Forelimb muscle (tissue), 1 donor: ENCODE measurements at places on chromosomes 7 and 10.

- no peak for DNase-seq
Observed at GRCh38 chr7:117273814-117274225, 49.0 kb downstream of the WNT2 start.

DNA sequence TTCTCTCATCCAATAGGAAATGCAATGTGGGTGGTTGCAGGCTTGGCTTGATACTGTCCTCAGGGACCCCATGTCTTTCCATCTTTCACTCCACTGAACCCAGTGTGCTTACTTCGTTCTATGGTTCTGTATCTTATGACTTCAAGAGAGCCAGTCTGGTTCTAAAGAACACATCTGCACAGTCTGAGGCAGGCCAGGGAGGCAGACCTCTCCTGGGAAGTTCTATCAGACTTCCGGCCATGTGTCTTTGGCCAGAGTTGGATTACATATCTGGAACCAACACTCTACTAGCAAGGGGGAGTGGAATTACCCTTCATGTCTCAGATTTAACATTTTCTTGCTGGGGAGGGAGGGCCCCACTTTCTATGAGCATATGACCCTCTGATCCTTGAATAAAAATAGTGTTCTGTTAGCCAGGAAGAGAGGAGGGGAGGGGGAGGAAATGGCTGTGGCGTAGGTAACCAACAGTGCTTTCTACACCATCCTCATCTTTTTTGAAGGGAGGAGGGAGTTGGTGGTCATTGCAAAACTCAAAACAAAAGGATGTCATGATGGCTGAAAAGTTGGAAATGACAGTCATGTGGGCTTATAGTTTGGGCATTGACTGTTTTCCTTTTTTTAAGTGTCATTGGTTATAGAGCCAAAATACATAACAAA, 370.2 kb downstream of the GATA3 start:
- no peak for DNase-seq

DNA sequence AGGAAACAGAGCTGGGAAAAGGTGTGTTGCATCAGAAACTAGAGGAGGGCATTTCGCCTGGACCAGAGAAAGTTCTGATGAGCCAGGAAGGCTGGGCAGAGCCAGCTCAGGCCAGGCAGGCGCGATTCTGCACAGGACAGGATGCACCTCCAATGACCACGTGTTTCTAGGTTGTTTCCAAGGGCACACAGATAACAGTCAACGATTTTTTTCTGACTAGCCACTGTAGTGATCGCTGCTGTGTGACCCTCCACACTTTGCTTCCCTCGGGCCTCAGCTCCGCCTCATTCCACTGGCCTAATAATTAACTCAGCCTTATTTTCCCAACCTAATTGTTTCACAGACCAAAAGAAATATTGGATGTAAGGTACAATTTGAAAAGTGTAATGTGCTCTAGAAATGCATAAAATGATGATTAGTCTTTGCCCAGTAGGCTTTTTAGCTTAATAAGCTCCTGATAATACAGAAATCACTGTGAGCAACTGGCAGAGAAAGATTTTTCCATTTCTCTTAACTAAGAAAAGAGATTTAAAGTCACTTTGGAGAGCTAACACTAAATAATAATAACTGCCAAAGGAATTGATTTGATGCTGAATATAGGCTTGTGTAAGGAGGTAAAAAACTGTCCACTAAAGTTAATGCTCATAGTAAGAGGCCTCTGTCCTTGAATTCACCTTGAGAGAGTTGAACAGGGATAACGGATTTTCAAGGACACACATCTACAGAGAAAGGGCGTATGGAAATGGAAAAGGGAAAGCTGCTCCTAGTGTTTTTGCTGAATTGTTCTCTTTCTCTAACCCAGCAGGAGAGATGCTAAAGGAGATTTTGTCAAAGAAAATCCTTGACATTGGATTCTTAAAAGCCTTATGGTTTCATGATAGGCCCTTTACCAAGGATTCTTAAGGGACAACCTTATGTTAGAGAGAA, 291.0 kb upstream of the C7orf33 start:
- DNase-seq, result no peak

GRCh38 chr7:148334441-148334956, 256.1 kb upstream of the C7orf33 start:
- no peak for DNase-seq

- DNase-seq, result no peak
Observed at GRCh38 chr10:130933008-130933390, 378.5 kb downstream of the TCERG1L start.

DNA sequence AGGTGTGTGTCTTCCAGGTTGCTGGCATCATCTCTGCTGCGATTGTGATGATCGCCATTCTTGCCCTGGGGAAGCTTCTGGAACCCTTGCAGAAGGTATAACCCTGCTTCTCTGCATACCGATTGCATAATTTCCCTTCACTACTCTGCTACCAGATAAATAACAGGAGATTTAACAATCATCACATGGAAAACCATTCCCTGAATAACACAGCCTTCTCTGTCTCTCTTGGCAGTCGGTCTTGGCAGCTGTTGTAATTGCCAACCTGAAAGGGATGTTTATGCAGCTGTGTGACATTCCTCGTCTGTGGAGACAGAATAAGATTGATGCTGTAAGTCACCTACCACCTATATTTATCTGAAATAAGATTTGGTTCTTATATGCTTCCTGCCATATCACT, 33.8 kb downstream of the SLC26A4 start:
- DNase-seq, result no peak

DNA sequence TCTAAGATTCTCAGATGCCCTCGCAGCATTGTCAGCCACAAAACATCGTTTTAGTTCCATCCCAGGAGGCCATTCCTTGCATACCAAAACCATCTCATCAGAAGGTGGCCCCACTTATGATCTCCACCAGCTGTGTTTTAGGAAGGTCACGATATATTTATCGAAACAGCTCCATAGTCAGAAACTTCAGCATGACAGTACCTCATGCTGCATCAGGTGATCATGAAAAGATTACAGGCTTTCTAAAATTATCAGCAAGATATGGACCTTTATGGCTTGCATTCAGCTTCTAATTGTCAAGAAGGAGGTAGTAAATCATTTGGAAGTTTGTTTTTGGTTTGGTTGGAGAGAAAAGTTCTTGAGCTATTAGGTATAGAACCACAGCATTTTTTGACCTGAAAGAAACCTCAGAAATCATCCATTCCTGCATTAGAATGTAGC, 20.0 kb downstream of the JAZF1 start:
- DNase-seq, result no peak

GRCh38 chr7:107494315-107494751, 24.5 kb downstream of the GPR22 start:
- DNase-seq, result no peak

DNA sequence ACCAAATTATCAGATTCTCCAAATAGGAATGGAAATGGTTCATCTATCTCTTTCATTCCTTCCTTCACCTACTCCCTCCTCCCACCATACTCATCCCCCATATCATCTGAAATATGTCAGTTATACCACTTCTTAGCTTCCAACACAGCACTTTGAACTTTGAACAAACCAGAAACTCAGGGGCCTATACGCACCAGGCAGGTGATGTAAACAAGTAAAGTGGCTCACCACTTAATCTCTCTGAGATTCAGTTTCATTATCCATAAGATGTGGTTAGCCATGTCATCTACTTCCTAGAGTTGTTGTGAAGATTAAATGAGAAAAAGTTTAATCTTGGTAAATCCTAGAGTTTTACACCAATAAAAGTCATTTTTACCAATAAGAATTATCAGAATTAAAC, 65.9 kb upstream of the LRRN3 start:
- DNase-seq, result no peak

- DNase-seq, result no peak
Observed at GRCh38 chr7:104130726-104131125, 77.1 kb downstream of the ORC5 start.

DNA sequence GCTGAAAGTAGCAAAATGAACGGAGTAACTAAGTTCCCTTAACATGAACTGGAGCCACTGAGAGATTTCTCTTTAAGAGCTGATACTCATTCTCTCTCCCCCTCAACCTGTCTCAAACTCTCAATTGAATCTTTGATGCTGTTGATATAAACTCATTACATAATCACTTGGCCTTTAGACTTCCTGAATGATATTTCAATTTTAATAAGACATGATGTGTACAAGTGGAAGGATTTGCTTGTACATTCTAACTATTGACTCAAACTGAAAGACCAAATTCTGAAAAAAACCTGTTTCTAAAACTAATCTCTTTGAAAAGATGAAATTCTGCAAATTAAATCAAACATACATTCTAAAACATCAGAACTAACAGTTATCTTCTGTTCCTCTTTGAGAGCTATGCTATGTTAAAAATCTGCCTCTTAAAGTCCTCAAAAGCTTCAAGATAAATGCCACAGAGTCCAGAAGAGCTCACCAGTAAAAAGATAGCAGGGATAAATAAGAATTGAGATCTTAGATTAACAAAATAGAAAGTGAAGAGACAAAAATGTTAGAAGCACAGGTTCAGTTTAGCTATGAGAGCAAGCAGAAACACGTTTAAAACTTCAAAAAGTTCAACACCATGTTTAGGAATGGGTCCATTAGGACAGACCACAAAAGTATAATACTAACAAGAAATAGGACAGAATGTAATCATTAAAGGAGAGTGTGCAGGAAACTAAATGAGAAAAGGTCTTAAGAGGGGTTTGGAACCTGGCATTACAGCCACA, 46.1 kb downstream of the TNPO3 start:
- DNase-seq, result no peak

DNA sequence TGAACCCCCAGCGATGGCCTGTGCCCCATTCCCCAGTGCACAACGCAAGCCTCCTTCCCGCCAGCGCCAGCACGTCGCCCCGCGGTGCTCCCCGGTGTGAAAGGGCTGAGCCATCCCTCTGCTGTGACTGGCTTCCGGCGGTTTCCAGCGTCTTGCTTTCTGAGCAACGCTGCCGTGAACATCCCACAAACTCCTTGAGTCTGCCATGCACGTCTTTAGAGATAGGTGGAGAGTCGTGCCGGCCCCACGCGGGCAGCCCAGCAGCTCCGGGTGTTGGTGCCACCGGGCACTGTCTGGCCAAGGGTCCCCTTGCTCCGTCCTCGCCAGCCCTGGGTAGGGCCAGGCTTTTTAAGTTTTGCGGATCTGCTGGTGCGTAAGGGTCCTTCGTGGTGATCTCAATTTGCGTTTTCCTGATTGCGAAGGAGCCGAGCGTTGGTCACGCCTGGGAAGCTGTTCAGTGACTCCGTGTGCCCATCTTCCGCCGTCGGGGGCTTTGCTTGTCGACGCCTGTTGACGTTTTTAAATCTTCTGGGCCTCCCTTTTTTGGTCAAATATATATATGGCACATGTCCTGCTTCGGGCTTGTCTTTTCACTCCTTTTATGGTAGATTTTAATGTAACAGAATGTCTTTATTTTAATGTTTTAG, 70.6 kb downstream of the FOXL3 start:
- no peak for DNase-seq

DNA sequence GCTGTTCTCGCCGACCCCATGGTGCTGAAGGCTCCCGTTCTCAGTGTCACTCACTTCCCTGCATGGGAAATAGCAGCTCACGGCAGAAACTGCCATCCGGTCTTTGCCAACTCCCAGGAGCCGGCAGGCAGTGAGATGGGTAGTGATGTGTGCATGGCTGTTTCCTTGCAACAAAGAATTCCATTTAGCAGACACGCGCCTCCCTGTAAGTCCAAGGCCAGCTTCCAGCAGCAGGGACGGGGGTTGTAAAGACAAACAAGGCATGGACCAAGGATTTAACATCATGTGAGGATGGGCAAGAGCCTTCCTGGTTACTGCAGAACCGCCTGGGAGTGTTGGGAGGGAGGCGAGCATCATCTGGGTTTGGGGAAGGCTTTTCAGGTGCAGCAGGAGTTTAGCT, 273.1 kb downstream of the GLRX3 start:
- no peak for DNase-seq

DNA sequence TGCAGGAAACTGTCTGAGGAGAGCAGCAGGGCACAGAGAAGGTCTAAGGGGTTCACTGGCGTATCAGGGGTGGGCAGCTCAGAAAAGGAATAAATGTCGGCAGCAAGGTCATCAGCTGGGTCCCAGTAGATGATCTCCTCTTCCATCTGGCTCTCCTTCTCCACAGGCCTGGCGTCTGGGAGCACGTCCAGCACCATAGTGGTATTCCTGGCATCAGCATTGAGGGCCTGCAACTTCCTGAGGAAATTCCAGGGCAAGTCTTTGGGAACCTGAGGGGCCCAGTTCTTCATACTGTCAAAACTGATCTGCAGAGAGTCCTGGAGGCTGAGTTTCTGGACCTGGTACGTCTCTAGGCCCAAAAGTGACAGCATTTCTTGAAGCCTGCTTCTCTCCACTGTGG, 9.6 kb upstream of the MRPS24 start:
- DNase-seq, result no peak

DNA sequence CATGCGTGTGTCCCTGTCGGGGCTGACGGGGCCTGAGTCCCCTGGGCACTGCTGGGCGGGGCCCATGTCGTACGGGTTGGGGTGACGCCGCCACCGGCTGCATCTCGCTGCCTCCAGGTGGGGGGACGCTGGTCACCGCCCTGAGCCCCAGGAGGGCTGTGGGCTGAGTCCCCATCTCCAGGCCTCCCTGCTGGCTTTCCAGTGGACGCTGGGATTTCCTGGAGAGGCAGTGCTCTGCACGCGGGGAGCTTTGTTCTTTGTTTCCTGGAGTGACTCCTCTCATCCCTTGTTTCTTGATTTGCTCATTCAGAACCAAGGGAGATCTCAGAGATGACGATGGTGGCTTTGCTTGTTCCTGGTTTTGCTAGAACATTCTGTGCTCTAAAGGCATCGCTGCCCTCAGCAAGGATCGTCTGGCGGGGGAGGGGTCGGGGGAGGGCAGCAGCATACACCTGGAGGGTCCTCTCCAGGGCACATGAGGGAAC, 21.0 kb downstream of the PWWP2B start:
- DNase-seq, result no peak

DNA sequence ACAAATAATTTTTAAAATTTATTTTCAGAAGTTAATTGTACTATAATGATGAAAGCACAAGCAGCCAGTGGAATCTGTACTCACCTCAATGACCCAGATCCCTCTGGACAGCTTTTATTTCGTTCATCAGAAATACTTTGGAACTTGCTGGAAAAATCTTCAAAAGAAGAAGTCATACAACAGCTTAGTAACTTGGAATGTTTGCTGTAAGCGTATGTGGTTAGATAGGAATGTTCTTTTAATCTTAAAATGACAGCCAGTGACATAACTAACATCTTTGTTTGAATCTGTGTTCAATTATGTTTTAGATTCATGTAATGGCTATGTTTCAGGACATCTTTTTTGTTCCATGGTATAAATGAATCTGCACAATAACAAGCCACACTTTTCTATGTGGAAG, 26.8 kb downstream of the CFAP69 start:
- DNase-seq, result no peak

- DNase-seq, result no peak
Observed at GRCh38 chr7:47039904-47040303, 542.0 kb downstream of the TNS3 start.

GRCh38 chr7:7563269-7563668, 3.4 kb upstream of the MIOS start:
- no peak for DNase-seq

DNA sequence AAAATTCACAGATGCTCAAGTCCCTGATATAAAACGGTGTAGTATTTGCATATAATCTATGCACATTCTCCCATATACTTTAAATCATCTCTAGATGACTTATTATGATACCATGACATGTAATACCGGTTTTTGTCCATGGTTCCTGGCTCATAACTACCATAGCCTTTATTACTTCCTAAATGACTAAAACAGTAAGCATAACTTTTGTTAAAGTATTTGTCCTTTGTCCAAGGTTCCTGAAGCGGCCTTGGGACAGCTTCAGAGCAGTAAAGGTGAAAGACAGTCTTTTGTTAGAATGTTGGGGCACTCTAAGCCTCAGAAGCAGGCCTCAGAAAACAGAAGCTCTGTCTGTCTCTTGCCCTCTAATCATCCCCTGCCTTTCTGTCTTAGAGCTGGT, 4.0 kb downstream of the CRCP start:
- DNase-seq, result no peak
